ENCODE measurements at places on chromosomes 2 and 18.

GRCh38 chr2:21642647-21643046 is 518.9 kb downstream of the TDRD15 start:
- no peak for DNase-seq

DNA sequence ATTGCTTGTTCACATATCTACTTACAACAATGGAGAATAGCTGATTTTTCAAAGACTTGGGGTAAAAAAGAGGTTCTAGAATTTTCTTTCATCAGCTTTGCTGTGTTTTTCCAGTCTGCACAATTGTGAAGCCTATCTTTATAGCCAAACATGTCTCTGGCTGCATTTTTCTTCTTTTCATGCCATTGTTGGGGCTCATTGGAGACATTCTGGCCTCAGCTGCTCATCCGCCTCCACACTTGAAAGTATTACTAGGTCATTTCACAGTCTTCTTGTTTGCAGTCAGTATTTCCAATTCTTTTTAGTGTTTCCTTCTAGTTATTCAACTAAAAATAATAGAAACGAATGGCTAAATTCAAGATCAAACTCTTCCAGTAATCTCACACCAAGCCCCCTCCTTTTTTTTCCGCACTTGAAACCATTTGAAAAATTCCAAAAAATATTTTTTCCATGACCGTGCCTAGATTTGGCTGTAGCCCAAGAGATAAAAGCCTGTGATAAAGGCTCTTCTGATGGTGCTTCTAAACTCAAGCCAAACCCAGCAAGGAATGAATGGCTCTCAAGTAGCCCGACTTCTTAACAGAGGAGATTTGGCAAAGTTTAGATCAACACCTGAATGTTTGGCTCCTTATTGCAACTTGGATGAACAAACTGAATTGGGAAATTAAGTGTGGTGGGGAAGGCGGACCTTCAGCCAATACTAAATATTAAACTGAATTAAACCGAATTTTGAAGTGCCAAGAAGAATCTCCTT is 103.4 kb downstream of the NRP2 start:
- DNase-seq = no peak

- DNase-seq = no peak
These were observed 55.6 kb downstream of the MRPL35 start for GRCh38 chr2:86254576-86255538.

DNA sequence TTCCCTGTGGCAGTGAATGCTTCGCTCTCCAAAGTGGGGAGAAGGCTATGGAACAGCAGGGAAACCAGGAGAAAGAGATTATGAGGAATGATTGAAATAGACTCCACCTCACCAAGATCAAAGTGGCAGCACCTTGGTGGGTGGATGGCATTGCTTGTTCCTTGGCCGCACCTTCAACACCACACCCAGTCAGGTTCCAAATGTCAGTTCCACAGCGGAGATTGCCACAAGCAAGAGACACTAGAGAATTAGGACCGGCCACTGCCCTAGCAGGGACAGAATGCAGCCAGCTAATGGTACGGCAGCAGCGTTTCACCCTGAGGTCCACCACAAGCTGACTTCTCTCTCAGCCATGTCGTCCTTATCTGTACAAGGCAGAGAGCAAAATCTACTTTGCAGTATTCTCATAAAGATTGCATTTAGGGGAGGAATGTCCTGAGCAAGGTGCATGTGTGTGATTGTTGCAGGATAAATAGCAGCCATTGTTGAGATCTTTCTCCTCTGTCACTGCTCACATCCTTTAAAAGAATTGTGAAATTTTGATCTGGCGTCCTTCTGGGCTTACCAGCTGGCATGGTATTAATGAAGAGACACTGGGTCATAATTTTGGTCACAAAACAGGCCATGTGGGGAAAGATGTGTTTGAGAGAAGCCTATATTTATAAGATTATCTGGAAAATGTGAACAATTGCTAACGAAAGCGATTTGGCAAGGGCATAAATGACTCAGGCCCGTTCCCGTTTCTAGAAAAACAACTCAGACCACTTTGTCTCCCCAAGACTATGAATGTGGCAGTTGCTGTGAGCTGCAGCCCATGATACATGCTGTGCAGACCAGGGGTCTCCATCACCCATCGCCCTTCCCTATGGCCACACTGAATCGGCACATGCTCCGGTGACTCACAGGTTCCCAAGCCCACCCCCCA is 228.6 kb upstream of the ID2 start:
- no peak for DNase-seq

GRCh38 chr2:200592406-200593075 is 6.7 kb downstream of the AOX1 start:
- no peak for DNase-seq

DNA sequence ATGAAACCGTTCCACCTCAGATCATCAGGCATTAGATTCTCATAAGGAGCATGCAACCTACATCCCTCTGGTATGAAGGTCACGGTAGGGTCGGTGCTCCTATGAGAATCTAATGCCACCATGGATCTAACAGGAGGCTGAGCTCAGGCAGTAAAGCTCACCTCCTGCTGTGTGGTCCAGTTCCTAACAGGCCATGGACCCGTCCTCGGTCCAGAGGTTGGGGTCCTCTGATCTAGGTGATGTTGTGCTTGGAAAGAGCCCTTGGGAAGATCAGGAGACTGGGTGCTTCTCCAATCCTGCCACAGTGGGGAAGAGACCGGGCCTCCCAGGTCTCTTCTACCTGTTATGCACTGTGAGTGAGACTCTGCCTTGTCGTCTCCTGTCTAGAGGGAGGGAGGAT is 104.6 kb downstream of the ACKR3 start:
- no peak for DNase-seq

DNA sequence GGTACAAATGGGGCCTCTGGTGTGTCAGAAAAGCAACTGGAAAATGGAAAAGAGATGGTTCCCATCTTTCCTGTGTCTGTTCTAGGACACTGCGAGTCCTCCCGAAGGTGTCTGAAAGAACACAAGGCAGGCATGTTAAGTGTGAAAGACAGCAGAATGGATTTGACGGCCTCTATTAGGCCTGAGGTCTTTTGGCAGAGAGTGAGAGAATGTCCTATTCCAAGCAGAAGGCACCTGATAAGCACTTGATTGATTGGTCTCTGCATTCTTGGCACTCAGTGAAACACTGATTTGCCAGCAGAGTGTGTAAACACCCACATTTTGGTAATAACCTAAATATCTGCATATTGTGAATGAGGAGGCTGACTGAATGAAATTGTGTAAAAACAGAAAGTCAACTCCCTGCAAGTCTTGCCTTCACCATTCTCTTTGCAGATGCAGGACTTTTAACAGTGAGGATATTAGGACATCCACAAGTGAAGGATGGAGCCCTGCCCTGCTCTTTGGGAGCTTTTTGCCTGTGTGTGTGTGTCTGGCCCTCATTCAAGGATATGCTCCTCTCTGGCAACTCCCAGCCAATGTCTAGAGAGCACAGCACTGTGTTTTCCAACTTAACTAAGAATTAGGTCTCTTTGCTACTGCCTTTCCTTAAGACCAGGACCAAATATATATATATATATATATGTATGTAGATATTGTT is 698.3 kb downstream of the NRXN1 start:
- no peak for DNase-seq

- no peak for DNase-seq
These were observed 1023.2 kb upstream of the ZEB2 start for GRCh38 chr2:145543155-145543554.

- DNase-seq = no peak
These were observed 110.5 kb downstream of the DYSF start for GRCh38 chr2:71563872-71564271.

- no peak for DNase-seq
These were observed 67.0 kb downstream of the CDH2 start for GRCh38 chr18:28109781-28110560.

GRCh38 chr2:240985881-240986786 is 12.3 kb upstream of the SNED1 start:
- no peak for DNase-seq

- no peak for DNase-seq
These were observed 65.6 kb downstream of the TWSG1 start for GRCh38 chr18:9400197-9400596.

GRCh38 chr18:56962322-56962721 is 184.6 kb upstream of the BOD1L2 start:
- DNase-seq = no peak

DNA sequence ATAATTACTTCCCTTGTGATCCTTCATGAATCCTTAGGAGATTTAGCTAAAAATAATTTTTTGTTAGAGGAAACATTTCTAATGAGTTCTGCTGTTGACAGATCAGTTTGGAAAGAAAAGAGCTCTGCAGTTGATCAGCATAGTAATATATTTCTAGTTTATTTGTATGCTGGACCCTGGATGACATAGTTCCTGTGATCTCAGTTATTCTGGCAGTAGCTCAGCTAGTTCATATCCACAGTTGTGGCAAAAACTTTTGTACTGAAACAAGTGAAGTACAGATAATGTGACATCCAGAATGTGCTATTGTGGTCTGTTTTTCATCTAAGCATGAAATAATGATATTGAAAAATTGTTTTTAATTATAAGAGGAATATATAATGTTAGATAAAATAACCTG is 33.7 kb downstream of the ABI2 start:
- no peak for DNase-seq

DNA sequence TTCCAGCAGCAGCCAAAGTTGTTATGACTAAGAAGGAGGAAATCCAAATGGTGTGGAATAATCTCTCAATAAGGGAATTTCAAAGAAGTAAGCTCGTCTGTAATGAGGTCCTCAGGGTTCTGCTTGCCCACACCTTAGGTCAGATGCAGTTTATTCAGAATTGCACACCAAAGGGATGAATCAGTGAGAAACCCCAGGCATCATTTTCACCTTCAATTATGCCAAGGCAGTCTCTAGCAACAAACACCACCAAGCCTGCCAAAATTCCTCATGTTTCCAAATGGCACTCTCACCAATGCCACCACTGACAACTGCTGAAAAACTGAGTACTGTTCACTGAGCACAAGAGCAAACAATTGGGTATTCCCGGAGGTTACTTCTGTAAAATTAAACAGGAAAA is 43.6 kb downstream of the KCNG3 start:
- DNase-seq = no peak

DNA sequence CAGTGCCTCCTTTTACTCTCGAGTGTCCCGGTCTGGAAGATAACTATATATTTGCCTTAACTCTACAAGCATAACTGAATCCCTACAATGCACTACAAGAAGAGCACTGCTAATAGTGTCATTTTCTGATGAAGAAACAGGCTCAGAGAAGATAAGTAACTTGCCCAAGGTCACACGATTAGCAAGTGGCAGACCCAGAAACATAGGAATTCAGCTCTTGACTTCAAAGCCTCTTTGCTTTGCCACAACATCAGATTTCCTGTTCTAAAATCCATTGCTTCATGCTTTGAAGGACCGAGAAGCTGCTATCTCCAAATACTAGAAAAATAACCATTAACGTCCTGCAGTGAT is 65.6 kb downstream of the HS1BP3 start:
- DNase-seq = no peak

DNA sequence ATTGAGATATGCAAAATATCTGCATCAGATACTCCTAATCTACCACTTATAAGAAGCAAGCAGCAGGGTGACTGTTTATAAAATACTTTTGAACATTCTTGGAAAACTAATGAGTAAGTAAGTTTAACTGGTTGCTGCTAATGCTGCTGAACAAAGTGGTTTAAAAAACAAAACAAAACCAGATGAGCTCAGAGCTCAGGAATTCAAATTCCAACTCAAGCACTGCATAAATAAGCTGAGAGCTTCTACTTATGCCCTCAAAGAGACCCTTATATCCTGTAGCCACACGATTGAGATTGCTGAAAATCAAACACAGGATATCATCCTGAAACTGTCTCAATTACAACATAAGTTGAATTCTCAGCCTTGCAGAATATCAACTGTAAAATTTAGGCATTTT is 62.3 kb upstream of the NYAP2 start:
- no peak for DNase-seq

DNA sequence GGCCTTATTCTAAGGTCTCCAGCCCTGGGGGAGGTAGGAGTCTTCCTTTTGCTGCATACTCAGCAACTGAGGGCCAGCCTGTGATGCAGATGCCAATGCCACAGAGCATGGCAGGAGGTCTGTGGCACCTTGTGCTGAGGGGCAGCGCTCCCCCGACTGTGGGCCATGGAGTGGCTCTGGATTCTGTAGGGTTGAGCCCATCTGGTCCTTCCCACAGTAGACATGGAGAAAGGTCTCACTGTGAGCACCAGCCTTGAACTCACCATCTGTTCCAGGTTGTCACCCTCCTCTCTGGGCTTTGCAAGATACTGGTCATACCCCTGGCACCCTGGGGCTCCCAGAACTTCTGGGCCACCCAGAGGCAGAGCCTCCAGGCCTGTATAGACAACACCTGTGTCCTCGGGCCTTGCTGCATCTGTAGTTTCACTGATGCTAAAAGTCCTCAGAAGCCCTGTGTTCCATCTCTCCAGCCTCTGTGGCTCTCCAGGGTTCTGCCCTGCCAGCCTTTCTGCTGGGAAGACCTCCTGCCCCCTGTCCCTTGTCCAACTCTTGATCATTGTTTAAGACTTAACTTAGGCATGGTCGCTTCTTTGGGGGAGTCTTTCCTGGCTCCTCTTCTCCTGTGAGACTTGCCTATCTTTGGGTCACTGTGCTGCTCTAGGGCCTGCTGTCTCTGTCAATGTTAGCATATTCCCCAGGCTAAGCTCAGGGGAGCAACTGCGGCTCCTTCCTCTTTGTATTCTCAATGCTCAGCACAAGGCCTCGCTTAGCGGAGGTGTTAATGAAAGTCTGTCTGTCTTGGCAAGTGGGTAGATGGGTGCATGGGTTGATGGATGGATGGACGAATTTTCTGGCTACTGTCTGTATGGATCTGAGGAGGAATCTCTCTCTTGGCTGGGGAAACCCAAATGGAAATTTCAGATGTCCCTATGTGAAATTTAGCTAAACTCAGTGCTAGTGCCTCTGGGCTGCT is 160.9 kb downstream of the DYSF start:
- DNase-seq = no peak

- peak; percentile 25 for DNase-seq
These were observed 110.0 kb upstream of the RASGRP3 start for GRCh38 chr2:33366473-33366872.

GRCh38 chr2:201960305-201960704 is 73.3 kb upstream of the FZD7 start:
- no peak for DNase-seq

DNA sequence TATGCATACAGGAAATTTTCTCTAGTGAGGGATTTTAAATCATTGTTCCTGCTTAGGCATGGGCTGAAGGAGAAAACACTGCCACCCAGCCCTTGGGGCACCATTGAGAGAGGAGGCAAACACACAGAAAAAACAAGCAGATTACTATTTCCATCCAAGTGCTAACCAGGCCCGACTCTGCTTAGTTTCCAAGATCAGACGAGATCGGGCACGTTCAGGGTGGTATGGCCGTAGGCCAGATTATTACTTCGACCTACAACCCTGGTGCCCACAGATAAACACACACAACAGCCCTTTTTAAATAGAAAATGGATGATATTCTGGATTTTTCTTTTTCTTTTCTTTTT is 45.4 kb upstream of the RHOB start:
- no peak for DNase-seq

All from caudate nucleus (tissue), 63 donors.